ENCODE measurements at places on chromosomes 16 and 17.

- DNase-seq: peak; percentile 71
Measured at GRCh38 chr16:11051879-11052808, 107.8 kb downstream of the CLEC16A start.

- DNase-seq: peak; percentile 78
Measured at GRCh38 chr17:42578282-42578869, 847 bp upstream of the PSMC3IP start.

DNA sequence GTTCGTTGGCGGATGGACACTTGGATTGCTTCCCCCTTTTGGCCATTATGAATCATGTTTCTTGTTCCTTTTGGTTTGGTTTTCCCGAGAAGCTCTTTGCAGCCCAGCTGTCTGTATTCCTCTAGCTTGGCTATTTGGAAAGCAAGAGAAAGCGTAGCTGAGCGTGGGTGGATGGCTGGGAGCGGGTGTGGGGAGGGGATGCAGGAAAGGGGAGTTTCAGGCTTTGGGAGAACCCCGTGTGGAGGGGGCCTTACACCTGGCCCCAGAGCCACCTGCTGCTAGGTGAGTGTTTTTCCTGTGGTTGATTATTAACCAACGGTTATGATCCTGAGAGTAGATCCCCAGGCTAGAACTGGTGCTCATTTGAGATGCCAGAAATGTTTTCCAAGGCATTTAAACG, 103.7 kb downstream of the RAP1GAP2 start:
- DNase-seq: no peak

DNA sequence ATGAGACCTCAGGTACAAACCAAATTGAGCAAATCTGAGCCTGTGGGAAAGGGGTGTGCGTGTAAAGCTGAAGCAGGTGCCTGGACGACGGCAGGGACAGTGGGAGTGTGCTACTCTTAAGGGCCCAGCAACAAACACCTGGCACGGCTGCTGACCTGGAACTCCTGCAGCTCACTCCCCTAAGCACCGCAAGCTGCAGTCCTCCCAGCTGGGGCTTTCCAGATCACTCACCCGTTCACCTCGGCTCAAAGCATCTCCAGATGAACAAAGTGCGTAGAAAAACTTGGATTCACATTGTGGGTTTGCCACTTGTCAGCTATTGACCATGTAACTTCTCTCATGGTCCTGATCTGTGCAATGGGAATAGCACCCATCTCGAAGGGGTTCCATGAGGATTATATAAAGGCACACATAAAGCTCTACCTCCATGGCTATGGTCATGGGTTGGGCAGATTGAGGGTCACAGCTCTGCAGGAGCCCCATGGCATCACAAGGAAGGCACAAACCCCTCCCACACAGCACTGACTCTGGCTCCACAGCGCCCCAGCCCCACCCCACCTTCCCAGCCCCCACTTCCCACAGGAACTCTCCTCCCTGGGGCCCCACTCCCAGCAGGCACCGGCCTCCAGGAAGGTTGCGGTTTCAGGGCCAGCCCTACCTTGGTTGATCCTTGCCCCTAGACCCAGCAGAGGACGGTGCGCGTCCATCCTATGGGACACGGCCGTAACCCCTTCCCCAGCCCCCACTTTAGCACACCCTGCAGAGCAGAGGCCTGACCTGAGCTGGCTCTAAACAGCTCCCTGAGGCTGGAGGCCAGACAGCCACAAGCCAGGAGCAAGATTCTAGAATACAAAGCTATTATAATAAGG, 21.9 kb downstream of the ST3GAL2 start:
- DNase-seq: no peak

- DNase-seq: peak; percentile 57
Measured at GRCh38 chr16:31480851-31481536, 1.9 kb upstream of the SLC5A2 start.

GRCh38 chr17:44820631-44821212, 9.4 kb downstream of the GJC1 start:
- DNase-seq: no peak

- peak; percentile 83 for DNase-seq
Measured at GRCh38 chr16:87582216-87582965, 19.9 kb upstream of the JPH3 start.

DNA sequence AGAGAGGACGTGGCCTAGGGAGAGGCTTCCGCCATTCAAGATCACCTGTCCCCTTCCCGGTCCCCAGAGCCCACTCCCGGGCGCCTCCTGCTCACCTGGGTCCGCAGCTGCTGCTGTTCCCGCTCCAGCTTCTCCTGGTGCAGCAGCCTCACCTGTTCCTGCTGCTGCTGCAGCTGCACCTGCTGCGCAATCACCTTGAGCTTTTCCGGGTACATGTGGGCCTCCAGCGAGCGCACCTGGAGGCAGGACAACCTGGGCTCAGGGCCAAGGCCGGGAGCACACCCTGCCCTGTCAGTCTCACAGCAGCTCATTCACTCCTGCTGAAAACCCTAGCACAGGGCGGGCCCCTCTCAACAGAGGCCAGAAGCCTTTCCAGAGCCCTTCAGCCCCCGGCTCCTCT, 12.5 kb downstream of the TFAP4 start:
- no peak for DNase-seq

Data from femur (tissue), 1 donor.